ELR (cell line): ENCODE measurements at places on chromosomes 3 and 15.

DNA sequence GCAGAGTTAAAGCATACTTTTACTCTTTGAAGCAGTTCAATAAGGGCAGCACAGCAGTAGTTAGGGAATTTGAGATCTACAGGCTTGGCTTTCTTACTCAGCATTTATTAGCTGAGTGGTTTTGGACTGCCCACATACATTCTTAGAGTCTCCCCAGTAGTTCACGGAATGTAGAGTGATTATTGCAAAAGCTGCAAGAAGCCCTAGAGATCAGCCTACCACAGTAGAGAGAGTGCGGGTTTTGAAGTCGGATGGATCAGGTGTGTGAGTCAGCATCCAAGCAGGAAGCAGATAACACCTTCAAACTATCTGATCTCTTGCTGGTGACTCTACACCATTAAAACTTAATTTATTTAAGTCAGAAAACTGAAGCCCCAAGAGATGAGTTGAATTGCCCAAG is 171.9 kb downstream of the SYNPR start:
- DNase-seq: no peak

GRCh38 chr15:32738666-32739065 is 20.9 kb downstream of the GREM1 start:
- DNase-seq: peak; percentile 10

DNA sequence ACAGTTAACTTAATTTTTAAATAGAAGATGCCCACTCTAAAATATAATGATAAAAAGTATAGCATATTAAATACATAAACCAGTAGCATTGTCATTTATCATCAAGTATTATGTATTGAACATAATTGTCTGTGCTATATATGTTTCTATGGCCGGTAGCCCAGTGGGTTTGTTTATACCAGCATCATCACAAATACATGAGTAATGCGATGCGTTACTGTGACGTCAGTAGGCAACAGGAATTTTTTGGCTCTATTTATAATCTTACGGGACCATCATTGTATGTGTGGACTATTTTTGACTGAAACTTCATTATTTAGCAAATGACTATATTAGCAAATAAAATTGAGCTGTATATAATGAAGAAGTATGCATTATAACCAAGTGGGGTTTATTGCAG is 82.1 kb downstream of the FLNB start:
- DNase-seq: peak; percentile 74

DNA sequence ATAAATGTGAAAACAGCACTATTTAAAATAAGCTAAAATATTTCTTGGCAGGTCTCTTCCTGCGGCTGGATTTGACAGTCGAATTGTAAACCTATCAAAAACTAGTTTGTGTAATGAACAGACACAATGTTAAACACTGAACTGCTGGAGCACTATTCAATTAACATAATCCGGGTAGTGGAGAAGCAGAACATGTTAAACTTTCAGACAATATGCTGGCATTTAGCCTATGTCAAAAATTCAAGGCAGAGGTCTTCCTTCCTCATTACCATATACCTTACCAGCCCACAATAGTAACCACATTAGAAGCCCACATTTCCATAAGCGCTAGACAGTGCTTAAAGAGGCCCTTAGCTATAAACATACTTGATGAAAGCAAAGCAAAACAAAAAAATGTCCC is 1042.9 kb downstream of the ROBO1 start:
- DNase-seq: no peak

- DNase-seq: no peak
These were observed 18.8 kb upstream of the CELF6 start for GRCh38 chr15:72338617-72339321.

GRCh38 chr3:128549283-128550112 is 56.5 kb upstream of the GATA2 start:
- peak; percentile 73 for DNase-seq

- DNase-seq: peak; percentile 74
These were observed 39.8 kb downstream of the TSC22D2 start for GRCh38 chr3:150447631-150448465.

- DNase-seq: no peak
These were observed 90.0 kb downstream of the TGFBR2 start for GRCh38 chr3:30696403-30696819.

- DNase-seq: peak; percentile 59
These were observed 11.2 kb downstream of the TSC22D2 start for GRCh38 chr3:150419076-150419868.

DNA sequence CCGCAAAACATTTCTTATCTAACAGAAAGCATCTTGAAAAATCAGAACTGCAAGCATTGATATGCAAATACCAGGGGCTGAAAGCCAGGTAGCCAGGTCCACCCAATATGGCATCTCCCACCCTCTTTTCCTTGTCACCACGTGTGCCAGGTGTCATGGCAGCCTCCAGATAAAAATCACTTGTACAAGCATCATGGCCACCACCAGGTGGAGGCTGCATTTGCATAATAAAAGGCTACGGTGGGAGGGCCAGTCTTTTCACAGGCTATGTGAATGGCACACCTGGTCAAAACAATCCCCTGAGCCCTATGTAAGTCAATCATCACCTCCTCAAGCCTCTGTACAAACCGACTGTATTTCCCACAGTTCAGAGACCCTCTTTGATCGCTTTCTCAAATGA is 1233.1 kb upstream of the ALCAM start:
- DNase-seq: peak; percentile 38

- no peak for DNase-seq
These were observed 42.6 kb upstream of the ACKR4 start for GRCh38 chr3:132554437-132554836.

- no peak for DNase-seq
These were observed 26.5 kb downstream of the PLA1A start for GRCh38 chr3:119624002-119624720.

- DNase-seq: no peak
These were observed 558.0 kb downstream of the FOXP1 start for GRCh38 chr3:71025516-71025915.

DNA sequence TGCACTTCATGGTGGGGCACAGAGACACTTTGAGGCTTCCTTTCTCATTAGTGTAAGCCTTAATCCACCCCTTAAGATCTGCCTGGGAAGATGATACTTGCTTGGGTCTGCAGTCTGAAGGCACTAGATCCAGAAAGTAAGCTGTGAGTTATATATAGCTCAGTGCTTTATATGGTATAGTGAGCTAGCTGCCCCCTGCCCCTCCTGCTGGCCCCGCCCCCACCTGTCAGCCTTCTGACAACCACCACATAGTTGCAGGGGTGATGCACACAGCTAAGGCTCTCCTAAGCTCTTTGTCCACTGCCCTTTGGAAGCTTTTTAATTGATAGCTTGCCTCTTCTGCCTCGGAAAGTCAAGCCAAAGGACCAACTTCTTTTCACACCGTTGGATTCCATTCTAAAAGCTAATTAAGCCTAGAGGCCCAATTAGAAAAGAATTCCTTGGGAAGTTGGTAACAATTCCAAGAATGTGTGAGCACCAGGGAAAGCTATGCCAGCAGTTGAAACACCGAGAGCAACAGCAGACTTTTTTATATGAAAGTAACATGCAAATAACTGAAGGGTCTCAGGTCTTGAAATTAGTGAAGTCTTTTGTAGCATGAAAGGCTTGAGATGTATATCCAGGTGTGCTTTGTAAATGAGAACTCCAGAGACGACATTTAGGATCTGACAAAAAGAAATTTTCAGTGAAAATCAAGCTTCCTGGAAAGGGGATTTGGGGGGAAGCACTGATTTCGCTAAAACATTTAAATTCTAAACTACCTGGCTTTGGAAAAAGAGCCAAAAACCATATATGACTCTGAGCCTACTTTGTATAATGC is 2.3 kb downstream of the TPM1 start:
- peak; percentile 68 for DNase-seq

DNA sequence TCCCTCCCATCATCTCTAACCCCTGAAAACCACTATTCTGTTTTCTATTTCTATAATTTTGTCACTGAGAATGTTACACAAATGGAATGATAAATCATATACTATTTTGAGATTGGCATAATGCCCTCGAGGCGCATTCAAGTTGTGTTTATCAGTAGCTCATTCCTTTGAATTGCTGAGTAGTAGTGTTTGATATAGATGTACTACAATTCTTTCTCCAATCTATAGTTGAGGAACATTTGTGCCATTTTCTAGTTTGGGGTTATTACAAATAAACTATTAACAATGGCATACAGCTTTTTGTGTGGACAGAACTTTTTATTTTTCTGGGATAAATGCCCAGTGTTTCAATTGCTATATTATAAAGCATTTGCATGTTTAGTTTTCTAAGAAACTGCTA is 86.0 kb downstream of the CCR1 start:
- no peak for DNase-seq

DNA sequence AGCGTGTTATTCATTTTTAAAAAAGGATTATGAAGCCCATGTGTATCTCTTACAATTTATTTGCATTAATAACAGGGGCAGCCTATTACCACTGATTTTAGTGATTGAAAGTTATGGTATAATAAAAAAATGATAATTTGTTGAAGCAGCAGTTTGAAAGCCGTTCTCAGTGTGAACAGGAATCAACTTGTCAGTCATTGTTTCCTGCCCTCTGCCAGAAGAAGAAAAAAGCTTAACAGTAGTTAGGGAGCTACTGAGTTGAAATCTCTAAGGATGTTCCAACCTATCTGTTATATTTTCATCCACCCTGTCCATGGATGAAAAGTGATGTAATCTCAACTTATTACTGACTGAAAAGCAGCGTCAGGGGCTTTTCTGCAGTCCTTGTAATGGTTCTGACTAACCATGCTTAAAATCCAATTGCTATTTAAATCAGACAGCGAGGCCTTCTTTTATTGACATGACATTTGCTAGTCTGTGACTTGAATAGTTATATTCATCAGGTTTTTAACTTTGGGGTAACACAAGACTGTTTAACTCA is 486.7 kb downstream of the ROBO2 start:
- DNase-seq: no peak

DNA sequence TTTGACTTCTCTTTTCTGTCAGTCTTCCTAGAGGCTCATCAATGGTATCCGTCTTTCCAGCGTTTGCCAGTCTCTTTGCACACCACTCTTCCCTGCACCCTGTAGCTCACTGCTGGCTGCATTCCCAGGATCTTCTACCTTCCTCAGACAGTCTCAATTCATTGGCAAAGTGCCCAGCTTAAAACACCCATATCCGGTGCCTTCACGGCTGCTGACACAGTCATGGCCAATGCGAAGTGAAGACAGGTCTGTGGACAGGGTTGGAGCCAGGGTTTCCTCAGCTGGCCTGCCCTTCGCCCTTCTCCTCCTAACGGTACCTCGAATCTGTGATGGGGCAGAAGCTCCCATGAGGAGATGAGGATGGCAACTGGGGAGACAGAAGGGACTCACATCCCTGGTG is 36.1 kb downstream of the PTH1R start:
- peak; percentile 72 for DNase-seq

DNA sequence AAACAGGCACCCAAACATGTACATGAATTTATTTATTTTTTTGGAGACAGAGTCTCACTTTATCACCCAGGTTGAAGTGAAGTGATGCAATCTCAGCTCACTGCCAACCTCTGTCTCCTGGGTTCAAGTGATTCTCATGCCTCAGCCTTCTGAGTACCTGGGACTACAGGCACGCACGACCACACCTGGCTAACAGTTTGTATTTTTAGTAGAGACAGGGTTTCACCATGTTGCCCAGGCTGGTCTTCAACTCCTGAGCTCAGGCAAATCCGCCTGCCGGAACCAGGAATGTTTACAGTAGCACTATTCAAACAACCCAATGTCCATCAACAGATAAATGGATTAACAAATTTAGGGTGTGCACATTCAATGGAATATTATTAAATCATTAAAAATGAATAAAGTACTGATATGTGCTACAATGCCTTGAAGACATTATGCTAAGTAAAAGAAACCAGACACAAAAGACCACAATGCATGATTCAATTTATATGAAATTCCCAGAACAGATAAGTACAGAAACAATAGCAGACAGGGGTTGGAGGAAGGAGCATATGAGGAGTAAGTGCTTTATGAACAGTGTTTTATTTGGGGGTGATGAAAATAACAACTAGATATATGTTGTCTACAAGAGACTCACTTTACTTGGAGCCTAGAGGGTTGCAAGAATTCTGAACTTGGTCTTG is 1.3 kb downstream of the LEO1 start:
- DNase-seq: no peak

GRCh38 chr3:149077628-149078027 is 8.7 kb downstream of the HLTF start:
- no peak for DNase-seq

GRCh38 chr15:81751816-81752545 is 293.8 kb downstream of the MEX3B start:
- DNase-seq: no peak

- DNase-seq: no peak
These were observed 66.4 kb downstream of the LRTM1 start for GRCh38 chr3:54861248-54862067.

DNA sequence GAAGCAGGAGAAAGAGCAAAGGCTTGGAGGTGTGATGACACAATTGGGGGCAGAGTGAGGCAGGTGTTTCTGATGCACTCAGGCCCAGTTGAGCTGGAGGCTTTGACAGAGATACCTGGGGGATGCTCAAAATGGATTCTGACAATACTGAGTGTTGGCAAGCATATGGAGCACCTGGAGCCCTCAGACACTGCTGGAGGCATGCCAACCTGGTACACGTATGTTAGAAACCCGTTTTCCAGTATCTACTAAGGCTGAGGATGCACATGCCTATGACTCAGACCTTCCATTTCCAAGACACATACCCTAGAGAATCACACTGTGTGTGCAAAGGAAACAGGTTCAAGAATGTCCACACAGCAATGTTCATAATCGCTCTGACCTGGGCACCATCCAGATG is 58.7 kb downstream of the WNT7A start:
- DNase-seq: peak; percentile 10

GRCh38 chr3:195752546-195753331 is 32.0 kb downstream of the MUC20 start:
- DNase-seq: no peak
